ENCODE measurements at places on chromosomes 4 and X.

DNA sequence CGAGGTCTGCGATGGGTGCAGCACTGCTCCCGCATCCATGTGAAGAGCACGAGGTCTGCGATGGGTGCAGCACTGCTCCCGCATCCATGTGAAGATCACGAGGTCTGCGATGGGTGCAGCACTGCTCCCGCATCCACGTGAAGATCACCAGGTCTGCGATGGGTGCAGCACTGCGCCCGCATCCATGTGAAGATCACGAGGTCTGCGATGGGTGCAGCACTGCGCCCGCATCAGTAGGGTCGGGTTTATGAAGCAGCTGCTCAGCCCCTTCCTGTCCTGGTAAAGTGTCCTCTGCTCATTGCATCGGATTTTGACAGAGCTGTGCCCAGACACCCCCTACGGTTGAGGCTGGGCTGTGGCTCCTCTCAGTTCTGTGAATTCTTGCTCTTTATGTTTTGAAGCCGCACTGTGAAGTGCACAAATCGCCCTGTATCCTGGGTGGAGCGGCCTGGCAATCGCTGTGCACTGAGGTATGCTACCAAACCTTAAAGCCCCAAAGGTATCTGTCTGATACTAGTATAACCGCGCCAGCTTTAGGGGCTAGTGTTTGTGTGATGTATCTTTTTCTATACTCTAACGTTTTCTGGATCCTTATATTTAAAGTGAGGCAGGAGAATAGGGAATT is 98.7 kb downstream of the CPZ start:
- no peak for DNase-seq

- no peak for DNase-seq
Observed at GRCh38 chr4:1488357-1488756, 82.1 kb upstream of the NKX1-1 start.

GRCh38 chrX:97685753-97686152 is 802.0 kb downstream of the RPA4 start:
- no peak for DNase-seq

- no peak for DNase-seq
Observed at GRCh38 chr4:43918377-43918776, 530.2 kb downstream of the KCTD8 start.

- no peak for DNase-seq
Observed at GRCh38 chr4:187046471-187046870, 322.8 kb upstream of the FAT1 start.

DNA sequence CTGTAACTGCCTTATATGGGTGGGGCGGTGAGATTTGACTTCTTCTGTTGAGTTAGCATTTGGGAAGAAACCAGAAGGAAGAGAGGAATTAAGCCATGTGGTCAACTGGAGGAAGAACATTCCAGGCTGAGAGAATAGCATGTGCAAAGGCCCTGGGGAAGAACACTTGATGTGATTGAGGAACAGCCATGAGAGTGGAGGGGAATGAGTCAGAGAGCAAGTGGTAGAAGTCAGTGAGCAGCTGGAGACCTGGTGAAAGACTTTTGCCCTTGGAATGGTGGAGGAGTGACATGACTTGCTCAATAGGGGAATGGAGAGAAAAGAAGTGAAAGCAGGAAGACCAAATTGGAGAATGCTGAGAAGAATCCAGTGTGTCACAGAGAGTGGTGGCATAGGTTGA is 327.8 kb upstream of the HAND2 start:
- no peak for DNase-seq

- DNase-seq = no peak
Observed at GRCh38 chr4:138972956-138973801, 42.4 kb upstream of the NOCT start.
